ENCODE measurements at places on chromosomes 2 and 18.

- peak; percentile 10 for DNase-seq
Measured at GRCh38 chr2:173298536-173299097, 56.1 kb upstream of the CDCA7 start.

DNA sequence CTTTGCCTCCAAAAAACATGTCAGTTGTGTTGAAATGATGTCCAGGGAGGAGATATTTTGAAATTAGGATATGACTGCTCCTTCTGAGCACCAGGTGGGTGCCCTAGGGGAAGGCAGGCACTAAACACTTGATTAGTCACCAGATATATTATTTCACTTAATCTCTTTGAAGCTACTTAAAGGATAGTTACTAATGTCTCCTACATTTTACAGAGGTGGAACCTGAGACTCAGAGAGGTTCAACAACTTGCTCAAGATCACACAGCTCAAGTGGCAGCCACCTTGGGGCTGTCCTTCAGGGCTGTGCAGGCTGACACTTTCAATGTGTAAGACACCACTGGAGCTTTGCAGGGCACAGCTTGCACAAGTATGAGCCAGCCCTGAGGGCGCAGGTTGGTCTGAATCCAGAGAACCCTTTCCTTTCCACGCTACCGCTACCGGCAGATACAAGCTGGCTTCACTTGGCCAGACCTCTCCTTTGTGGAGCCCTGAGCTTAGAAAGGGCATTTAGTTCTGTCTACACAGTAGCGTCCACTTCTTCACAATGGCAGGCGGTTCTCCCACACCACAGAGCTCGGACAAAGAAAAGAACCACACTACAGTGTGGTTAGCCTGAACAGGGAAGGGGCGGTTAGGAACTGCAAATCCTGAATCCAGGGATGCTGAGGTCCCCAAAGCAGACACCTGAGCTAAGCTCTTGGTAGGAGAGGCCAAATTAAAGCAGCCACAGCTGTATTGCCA lies 16.4 kb downstream of the ALPK2 start:
- no peak for DNase-seq

GRCh38 chr2:63667132-63667700 lies 78.5 kb downstream of the MDH1 start:
- DNase-seq: no peak

GRCh38 chr18:56545464-56545863 lies 92.9 kb downstream of the TXNL1 start:
- DNase-seq: peak; percentile 15

- no peak for DNase-seq
Measured at GRCh38 chr18:24208270-24209035, 69.6 kb downstream of the CABYR start.

GRCh38 chr2:114068438-114068837 lies 178.5 kb downstream of the ACTR3 start:
- peak; percentile 60 for DNase-seq

DNA sequence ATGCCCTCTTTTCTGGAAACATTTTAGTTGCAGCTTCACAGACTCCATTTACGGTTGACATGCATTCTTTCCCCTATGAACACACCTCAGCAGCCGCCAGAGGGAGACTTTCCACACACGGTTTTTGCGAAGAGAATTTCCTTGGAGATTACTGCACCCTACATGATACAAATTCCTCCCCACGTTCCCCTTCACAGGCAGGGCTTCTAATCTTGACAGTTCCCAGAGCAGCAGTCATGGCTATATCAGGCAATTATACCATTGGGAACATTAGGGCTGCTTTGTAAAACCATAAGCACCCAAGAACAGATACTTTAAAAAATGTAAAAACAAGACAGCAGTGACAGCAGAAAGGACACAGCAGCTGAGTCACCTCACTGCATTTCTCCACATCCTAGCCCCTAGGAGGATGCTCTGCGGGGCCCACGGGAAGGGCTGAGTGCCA lies 253.8 kb downstream of the TGIF1 start:
- DNase-seq: peak; percentile 95

GRCh38 chr2:9712263-9712662 lies 81.5 kb upstream of the YWHAQ start:
- DNase-seq: no peak

DNA sequence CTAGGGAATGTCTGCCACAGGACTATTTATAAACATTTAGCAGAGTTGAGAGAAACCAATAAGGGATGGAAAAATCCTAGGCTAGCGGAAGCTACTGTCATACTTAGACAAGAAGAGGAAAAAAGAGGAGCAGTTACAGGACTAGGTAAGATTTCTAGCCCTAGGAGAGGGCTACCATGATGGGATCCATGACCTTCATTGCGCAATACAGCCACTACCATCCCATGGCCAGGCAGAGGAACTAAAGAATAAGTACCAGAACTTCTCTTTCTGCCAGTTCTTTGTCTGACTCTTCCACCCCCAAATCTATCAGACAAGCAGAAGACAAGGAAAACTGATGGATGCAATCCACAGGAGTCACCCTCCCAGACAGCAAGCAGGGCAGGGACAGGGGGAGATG lies 417.0 kb upstream of the CHST9 start:
- DNase-seq: no peak

DNA sequence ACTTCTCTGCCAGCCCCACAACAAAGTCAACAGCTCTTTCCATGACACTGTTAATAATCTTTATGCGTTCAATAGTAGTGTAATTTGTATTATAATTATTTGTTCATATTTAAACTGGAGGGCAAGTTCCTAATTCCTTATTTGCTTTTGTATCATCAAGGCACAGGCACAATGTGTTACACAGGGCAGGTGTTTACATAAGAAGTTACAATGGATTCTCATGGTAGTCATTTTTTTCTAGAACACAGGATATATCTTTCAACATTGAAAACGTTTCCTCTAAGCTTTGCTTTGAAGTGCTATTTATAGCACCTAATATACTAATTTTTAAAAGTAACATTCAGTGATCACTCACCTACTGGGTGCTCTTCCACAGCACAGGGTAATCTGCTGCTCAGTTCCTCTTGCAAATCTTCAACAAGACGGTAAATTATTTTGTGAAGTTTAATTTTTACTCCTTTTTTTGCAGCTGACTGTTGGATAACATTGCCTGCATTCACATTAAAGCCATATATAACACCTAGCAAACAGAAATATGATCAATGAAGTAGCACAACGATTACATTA lies 7.3 kb downstream of the RPS27A start:
- no peak for DNase-seq

GRCh38 chr2:227513113-227513512 lies 41.2 kb downstream of the AGFG1 start:
- peak; percentile 38 for DNase-seq

DNA sequence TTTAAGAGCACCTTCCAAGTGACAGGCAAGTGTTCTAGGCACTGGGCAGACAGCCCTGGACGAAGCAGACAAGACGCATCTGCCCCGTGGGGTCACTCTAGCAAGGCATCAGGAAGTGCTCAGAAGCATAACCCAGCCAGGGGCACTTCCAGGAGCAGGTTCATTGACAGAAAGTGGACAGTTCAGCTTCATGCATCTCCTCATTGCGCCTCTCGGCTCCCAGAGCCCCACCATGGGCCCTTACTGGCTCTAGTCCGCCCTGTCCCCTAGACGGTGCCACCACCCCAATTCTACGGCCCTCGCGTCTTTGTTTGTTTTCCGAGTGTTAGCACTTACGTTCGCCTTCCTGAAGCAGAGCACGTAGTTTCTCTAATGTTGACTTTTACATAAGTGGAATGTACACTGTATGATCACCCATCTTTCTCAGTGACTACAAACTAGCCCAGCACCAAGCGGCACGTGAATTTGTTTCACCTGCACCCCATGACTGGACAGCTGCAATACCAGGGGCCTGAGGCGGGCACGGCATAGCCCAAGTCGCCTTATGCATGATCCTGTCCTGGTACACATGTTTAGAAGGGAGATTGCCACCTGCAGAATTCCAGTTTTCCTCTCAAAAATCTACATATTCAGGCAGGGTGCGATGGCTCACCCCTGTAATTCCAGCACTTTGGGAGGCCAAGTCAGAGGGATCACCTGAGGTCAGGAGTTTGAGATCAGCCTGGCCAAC lies 33.2 kb downstream of the SNED1 start:
- no peak for DNase-seq

DNA sequence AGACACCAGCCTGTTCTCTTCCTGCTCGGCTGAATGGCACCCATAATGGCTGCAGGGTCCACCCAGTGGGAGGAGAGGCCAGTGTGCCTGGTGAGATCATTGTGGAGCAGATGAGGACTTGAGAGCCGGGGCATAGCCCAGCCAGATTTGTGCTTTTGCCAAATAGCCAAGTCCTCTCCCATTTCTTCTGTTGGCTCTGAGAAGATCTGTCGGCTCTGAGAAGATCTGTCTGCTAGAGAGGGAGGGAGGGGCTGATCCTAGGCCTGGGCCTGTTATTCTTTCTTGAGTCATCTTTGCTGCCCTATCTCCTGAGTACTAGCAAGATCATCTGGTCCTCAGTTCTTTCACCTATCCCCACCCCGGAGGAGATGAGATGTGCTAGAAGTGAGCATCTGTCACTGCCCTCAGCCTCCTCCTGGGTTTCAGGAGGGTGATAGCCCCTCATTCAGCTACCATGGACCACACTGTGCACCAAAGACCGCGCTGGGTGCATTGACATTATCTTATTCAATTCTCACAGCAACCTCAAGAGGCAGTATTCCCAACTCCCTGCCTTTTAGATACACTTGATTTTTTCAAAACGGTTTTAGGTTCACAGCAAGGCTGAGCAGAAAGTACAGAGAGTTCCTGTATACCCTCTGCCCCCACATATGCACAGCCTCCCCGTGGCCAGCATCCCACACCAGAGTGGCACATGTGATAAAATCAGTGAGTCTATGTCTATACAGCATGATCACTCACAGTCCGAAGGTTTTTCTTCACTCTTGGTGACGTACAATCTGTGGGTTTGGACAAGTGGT lies 98.6 kb downstream of the CAPN13 start:
- peak; percentile 20 for DNase-seq

- no peak for DNase-seq
Measured at GRCh38 chr2:64008434-64009009, 10.7 kb downstream of the VPS54 start.

DNA sequence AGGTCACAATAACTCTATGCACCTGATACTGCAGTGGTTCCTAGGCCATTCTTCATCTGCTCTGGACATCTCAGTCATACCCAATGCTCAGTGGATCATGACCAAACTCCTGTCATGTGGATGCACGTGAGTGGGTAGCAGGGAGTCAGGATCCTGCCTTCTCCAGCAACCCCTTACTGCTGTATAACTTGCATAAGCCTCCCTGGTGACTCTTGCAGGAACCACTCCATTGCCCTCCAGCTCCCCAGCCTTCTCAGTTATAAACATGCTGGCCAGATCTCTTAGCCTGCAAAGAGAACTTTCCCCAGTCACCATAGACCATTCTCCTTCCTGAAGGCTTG lies 98.6 kb upstream of the ZNF397 start:
- no peak for DNase-seq

DNA sequence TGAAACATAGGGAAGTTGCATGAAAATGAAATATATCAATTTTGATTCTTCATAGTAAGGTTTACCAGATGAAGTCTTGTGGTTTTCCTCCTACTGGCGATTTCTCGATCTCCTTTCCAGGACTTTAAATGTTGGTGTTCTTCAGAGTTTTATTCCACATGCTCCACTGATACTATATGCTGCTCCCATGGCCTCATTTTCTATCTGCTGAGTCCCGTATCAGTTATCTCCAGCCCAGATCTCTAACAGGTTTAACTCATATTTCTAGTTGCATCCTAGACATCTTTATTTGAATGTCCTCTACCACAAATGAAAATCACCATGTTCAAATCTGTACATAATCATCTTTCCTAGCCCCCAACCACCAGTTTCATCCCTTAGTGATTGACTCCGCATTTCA lies 71.8 kb downstream of the COX7A2L start:
- DNase-seq: no peak

DNA sequence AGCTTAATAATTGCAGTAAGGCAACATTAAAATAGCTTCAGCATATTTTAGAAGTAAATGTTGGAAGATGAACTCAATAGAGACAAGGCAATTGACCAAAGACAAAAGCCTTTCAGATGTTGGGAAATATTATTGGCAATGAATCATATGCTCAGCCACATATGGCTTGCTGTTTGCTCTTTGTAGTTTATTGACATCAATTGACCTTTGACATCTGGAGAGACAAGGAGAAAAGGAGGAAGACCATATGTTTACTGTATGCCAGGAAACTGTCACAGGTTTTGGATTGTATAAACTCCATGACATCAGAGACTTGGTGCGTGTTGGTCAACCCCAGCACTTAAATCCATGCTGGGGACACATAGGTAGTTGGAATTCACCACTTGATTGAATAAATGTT lies 60.6 kb upstream of the SLC16A14 start:
- DNase-seq: no peak

- no peak for DNase-seq
Measured at GRCh38 chr2:188607501-188607900, 315.8 kb downstream of the GULP1 start.

GRCh38 chr2:182426082-182426917 lies 536 bp downstream of the PDE1A start:
- DNase-seq: peak; percentile 58

DNA sequence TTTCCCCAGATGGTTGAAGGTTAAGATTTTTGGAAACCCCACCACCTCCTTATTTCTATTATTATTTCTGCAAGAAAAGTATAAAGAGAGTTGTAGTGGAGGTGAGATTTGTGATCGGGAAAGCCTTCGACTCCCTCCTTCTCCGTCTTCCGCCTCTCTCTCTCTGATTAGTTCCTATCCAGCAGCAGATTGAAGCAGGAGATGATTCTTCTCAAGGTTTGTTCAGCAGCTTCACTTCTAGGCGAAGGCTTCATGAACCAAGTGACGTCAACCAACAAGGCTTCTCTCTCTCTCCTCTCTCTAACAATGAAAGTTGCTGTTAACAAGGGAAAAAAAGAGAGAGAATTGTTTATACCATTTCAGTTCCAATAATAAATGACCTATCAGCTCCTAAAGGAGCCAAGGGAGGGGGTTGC lies at the start of gene BAZ2B:
Gene BAZ2B, minus strand, starts transcription at position 263 of the 416 bp plus-strand sequence. CDS start 137,829 bp downstream, outside the sequence.
- DNase-seq: peak; percentile 85
